Putamen (tissue), 1 donor: ENCODE measurements at places on chromosomes 12 and 14.

DNA sequence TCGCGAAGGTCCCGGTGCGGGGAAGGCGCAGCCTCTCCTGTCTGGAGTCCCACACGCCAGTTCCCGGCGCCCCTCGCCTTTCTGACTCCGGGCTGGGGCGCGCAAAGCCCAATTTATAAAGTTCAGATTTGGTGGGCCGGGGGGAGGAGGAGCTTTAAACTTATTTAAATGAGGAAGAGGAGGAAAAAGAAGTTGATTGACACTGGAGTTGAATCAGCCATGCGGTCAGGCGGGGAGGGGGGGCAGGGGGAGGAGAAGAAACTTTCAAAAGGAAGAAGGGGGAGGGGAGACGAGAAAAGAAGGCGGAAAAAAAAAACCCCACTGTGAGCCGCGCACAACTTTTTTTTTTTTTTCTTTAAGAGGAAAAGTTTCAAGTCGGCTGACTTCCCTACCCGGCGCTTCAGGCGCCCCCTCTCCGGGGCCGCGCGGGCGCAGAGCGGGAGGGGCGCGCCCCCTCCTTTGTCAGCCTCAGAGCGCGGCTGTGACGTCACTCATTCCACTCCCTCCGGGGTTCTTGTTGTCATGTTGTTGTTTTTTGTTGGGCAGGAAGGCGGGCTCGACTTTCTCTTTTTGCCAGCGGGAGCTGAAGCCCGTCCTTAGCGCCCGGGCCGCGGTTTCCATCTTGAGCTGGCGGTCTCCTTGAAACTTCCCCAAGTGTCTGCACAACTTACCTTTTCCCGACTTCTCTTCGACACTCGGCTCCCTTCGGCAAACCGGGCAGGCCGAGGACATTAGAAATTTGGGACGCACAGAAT is at the start of gene ZFP36L1:
ZFP36L1 (minus strand) TSS at position 89 of the 755 bp plus-strand sequence. CDS start 129 bp downstream, outside the sequence.
- DNase-seq = peak; percentile 84

GRCh38 chr14:35124127-35124526 is 1.8 kb downstream of the PRORP start:
- no peak for DNase-seq

DNA sequence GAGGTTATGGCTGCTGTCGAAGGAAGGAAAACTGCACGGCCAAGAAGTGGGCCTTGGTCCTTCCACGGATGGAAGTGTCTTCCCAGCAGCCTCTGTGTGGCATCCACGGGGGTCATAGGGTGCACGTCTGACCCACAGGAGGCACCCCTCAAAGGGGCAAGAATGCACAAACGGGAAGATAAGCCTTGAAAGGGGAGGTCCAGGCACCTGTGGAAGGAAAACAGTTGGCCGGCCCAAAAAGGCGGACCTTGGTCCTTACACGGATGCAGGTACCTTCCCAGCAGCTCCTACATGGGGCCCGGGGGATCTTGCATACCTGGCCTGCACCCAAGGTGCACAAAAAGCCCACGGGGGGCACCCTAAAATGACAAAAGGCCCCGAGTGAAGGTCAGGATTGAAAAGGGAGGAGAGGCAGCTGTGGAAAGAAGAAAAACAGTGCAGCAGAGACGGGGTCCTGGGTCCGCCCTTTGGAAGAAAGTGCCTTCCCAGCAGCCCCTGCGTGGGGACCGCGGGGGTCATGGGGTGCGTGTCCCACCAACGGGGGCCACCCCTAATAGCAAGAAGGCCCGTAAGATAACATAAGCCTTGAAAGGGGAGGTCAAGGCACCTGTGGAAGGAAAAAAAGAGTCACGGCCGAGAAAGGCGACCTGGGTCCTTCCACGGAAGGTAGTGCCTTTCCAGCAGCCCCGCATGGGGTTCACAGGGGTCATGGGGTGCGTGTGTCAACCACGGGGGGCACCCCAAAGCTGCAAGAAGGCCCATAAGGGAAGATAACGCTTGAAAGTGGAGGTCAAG is 276.1 kb downstream of the ALG10 start:
- no peak for DNase-seq

DNA sequence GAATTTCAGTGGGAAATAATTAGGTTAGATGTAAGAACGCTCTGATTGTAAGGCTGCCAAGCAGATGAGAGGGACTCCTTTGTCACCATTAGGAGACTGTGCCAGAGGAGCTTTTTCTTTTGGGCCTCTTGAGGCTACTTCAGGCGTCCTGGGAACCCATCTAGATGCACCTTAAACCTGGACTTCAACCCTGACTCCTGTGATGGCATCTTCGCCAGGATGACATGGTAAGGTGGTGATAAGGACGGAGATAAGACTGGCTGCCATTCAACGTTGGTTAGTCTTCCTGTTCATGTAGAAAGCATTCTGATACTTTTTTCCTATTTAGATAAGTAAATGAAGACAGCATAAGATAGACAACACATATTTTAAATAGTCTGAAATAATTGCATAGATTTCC is 36.3 kb downstream of the STK38L start:
- DNase-seq = no peak

DNA sequence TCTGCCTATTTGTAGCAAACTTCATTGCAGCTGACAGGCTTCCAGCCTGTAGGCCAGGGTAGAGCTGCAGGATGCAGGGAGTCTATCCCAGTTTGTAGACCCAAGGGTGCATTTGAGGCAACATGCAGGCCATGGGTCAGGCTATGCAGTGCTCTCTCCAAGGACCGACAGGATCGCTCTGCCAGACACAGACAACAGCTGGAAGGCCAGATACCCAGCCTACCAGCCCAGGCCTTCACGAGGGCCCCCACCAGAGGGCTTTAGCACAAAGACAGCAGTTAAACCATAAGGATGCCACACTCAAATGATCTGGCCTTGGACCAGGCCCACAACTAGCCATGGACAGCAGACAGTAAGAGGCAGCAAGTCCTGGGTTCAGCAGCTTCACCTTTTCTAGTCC is 10.3 kb downstream of the KCTD10 start:
- DNase-seq = no peak

- DNase-seq = no peak
Measured at GRCh38 chr12:54465857-54466523, 7.4 kb downstream of the GTSF1 start.

GRCh38 chr14:100731846-100732765 is 5.4 kb downstream of the DLK1 start:
- DNase-seq = no peak

- no peak for DNase-seq
Measured at GRCh38 chr14:76336876-76337275, 39.1 kb upstream of the ESRRB start.

GRCh38 chr14:97942921-97943320 is 1145.7 kb downstream of the VRK1 start:
- DNase-seq = no peak

- DNase-seq = no peak
Measured at GRCh38 chr14:55410876-55411275, 754 bp downstream of the ATG14 start.

DNA sequence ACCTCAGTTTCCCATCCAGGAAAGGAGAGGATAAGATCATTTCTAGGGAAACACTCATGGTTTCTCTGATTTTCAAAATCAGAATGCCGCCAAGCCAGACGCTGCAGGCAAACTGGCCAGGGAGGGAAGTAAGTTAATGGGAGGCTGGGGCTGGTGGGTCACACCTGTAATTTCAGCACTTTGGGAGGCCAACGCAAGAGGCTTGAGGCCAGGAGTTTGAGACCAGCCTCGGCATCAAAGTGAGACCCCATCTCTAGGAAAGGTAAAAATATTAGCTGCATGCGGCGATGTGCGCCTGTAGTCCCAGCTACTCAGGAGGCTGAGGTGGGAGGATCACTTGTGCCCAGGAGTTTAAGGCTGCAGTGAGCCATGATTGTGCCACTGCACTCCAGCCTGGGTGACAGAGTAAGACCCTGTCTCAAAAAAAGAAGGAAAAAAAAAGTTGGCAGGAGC is 587 bp downstream of the SELPLG start:
- no peak for DNase-seq

GRCh38 chr12:123571343-123571813 is 13.0 kb upstream of the TMED2 start:
- peak; percentile 17 for DNase-seq

DNA sequence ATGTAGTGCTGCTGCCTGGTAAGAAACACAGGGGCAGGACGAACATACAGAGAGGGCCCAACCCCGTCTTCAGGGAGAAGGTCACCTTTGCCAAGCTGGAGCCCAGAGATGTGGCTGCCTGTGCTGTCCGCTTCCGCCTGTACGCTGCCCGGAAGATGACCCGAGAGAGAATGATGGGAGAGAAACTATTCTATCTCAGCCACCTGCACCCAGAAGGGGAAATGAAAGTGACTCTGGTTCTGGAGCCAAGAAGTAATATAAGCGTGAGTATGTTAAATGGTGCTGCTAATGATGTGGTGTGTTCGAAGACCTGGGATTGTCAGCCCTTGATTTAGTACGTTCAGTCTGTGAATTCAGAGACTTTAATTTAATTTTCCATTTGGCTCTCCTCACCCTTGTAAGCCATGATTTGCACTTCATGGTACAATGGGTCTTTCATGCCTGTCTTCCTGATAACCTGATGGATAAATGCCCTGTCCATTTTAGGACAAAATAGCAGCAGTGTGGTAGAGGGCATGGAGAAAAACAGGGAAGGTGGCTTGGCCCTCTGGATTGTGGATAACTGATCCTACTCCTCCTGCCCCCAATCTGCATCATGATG is 318.9 kb downstream of the SNAPC1 start:
- DNase-seq = no peak

GRCh38 chr14:85463512-85463911 is 66.4 kb upstream of the FLRT2 start:
- no peak for DNase-seq

- no peak for DNase-seq
Measured at GRCh38 chr12:120283318-120283717, 8.4 kb downstream of the RNU4-2 start.

GRCh38 chr14:99314623-99315022 is 42.6 kb upstream of the BCL11B start:
- DNase-seq = no peak

- DNase-seq = no peak
Measured at GRCh38 chr14:102318781-102319276, 717 bp upstream of the ZNF839 start.

GRCh38 chr14:89504091-89504490 is 87.1 kb upstream of the FOXN3 start:
- no peak for DNase-seq

GRCh38 chr14:57246933-57247657 is 21.6 kb downstream of the EXOC5 start:
- no peak for DNase-seq

DNA sequence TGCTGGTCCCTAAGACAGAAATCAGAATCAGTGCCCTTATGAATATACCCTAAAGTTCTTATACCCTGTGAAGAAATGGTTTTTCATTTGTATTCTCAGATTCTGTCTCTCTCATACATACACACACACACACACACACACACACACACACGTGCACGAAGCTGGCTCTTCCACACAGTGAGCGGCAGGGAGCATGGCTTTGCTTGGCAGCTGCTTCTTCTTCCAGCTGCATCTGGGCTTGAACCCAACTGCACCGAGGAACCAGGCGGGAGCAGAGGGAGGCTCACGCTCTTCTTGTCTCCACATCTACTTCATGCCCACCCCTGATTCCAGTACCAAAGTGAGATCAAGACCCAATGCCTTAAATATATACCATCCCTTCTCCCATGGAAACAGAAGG is 19.4 kb downstream of the GRIN2B start:
- no peak for DNase-seq

DNA sequence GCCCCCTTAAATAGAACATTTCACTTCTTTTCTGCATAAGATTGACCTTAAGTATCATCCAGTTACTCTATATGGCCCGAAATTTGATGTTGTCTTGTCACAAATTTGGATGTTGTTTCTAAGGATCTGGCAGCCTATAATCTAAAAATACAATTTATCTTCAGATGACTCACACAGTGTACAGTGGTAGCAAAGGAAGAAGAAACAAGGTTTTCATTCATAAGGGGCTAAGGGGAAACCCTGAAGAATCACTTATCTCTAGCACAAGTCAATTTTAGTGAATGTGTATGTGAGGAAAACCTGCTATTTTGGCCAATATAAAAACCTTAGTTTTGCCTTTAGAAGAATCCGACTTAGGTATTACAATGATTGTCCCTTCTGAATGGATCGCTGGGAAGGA is 606.3 kb upstream of the LRFN5 start:
- no peak for DNase-seq

DNA sequence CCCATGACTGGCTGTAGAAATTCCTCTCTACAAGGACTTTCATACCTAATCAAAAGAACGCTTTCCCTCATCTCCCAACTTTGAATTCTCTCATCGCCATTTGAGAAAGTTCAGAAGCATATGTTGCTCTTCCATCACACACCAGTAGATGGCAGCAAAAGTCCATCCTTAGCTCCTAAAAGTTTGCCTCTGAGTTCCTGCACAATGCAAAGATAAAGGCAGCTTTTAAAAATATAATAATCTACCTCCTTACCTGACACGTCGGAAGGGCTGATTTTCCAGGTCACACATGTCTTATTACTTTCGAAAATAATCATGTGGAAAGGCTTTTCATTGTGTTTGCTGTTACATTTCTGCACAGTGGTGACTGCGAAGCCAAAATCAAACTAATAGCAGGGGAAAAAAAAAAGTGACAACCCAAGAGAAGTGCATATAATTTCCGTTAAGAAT is 456.7 kb upstream of the SEL1L start:
- DNase-seq = peak; percentile 70

DNA sequence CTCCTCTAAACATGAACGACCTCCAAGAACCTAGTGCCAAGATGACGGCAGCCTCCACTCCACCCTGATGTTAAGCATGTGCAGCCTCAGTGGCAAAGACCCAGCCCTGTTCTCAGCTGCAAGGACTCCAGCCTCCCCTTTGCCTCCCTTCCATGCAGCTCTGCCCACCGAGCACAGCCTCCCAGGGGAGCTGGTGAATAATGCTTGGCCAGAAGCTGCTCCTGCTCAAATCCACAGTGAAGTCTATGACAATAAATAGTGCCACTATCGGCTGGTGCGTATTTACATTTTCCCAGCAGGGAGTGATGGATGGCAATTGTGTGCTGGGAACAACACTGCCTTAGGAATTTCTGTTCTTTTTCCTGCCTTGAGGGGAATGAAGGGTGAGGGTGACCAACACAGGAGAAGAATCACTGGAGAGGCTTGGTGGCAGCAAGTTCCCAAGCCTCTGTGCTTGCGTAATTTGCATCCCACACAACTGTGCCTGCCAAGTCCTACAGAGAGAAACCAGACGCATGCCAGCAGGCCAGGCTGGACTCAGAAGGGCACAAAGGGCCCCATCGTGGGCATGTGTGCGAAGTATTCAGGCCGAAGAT is 29.9 kb upstream of the TC2N start:
- DNase-seq = peak; percentile 84

- DNase-seq = no peak
Measured at GRCh38 chr14:75023108-75023507, 20.4 kb downstream of the EIF2B2 start.

DNA sequence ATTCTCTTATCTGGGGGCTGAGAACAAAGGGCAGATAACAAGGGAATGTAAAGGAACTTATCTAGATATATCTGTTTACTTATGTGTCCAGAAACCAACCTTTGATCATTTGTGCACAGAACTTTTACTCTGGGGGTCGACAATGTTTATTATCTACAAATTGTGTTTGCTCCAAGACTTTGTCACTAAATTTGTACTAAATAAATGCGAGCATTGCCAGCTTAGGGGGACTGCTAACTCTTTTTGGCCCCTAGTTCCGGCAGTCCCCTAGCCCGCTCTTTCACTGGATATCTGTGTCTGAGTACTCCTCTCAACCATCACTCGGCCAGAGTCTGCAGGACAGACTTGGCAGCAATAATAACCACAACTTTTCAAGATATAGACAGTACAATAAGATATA is 88.2 kb downstream of the FSCB start:
- DNase-seq = no peak
